ENCODE measurements at places on chromosomes 5 and 9.
A peak's percentile ranks its signal among the peaks of the same experiment; 100 is the strongest.

DNA sequence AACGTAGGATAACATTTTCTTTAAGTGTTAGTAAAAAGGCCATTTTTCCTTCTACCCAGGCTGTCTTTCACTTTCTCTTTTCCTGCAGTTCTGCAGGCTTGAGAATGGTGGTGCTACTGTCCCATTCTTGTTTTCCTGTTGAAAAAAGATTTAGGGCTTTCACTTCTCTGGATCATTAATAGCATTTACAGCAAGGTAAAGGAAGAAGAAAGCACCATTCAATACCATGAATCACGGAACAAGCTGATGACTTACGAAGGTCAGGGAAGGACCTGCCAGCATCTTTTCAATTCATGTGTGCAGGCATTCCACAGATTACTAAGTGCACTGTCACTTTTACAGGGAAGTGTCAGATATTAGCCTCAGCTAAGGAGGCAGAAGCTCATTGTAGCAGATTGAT, 292.8 kb downstream of the YTHDC2 start:
- DNase-seq, result no peak

- peak; percentile 44 for DNase-seq
These were observed 44.6 kb upstream of the GLDC start for GRCh38 chr9:6689893-6690674.

- DNase-seq, result no peak
These were observed 34.8 kb upstream of the RAPGEF1 start for GRCh38 chr9:131774636-131775035.

DNA sequence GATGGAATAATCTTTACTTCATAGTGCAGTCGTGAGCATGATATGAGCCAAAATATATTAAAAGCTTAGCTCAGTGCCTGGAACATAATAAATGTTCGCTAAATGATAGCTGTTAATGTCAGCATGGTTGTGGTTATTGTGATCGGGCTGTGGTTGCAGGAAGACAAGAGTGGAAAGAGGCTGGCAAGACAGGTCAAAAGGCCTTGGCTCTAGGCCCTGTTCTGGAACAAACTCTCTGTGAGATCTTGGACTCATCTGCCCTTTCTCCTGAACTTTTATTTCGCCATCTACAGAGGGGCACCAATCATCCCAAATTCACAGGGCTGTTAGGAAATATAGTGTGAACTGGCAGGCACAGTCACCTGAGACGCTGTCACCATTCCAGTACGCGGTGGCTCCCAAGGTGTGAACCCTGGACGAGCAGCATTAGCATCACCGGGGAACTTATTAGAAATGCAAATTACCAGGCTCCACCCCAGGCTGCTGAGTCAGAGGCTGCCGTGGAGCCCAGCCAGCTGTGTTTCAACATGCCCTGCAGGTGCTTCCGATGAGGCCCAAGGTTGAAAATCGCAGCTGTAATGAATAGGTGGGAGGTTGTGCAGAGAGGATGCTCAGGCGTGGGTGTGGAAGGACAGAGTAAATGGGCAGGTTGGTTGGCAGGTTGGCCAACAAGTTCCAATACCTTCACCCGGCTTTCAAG, 50.2 kb upstream of the SAP30L start:
- DNase-seq, result no peak

GRCh38 chr5:2903451-2904395, 152.2 kb upstream of the IRX2 start:
- no peak for DNase-seq

DNA sequence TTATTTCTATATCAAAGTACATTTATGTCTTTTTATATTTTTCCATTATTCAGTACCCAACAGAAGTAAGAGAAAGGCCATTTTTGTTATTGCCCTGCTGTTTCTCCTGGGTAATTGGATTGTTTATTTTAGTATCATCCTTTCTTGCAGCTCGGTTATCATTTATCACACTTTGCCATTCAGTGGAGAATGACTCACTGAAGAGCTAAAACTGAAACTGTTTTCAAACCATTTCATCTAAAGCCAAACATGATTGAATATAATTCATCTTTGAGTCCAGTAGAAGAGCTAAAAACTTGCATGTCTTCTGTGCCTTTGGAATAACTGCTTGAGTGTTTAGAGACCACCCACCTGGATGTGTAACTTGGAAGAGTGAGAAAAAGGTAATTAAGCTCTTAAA, 139.5 kb upstream of the PRDM9 start:
- DNase-seq, result no peak

DNA sequence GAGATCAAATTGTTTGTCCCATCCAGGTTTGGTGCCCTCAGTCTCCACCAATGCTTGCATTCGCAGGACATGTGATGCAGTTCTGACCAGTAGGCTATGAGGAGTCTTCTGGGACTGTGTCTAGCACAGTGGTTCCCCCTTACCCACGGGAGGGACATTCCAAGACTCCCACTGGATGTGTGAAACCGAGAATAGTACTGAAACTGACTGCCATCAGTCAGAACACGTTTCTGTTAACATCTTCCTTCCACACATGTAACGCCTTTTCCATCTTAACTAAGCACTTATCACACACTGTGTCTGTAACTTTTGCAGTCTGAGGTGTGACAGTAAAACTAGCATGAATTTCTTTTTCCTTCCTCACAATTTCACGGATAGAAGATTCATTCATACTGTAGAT, 74.7 kb downstream of the PTTG1 start:
- DNase-seq, result no peak

GRCh38 chr9:7289773-7290172, 509.8 kb downstream of the DMAC1 start:
- peak; percentile 24 for DNase-seq
